ENCODE measurements at places on chromosomes 6 and 20.
A peak's percentile ranks its signal among the peaks of the same experiment; 100 is the strongest.

GRCh38 chr20:62235001-62235776, 3.1 kb upstream of the OSBPL2 start:
- no peak for DNase-seq

GRCh38 chr6:117205876-117206275, 59.5 kb upstream of the VGLL2 start:
- no peak for DNase-seq

GRCh38 chr6:122722746-122723145, 56.8 kb upstream of the FABP7 start:
- no peak for DNase-seq

- DNase-seq: no peak
These were observed 7.7 kb downstream of the CDC25B start for GRCh38 chr20:3803854-3804253.

- no peak for DNase-seq
These were observed 500.8 kb downstream of the PRKN start for GRCh38 chr6:162226803-162227202.

DNA sequence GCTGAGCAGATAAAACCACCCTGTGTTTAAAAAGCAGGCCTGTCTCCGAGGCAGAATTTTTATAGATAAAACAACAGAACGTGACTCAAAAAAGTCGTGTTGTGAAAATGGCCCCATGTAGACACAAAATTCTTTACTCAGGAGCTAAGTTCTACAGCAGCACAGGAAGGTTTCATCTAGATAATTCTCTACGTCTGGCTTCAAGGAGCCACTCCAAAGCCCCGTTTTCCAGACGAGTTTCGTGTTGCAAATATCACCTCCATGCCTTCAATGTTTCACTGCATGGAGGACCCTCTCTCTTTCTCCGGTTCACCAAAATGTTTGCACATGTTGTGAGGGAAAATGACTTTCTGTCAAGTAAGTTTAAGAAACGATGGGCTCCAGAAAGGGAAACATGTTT, 12.0 kb upstream of the BMP7 start:
- DNase-seq: no peak

GRCh38 chr6:20467437-20467836, 65.8 kb downstream of the E2F3 start:
- no peak for DNase-seq

GRCh38 chr6:164037171-164037870, 622.8 kb downstream of the QKI start:
- DNase-seq: no peak

- no peak for DNase-seq
These were observed 261.2 kb downstream of the DLL1 start for GRCh38 chr6:170029416-170030283.

- DNase-seq: no peak
These were observed 99.3 kb downstream of the RTN4IP1 start for GRCh38 chr6:106530026-106530425.

DNA sequence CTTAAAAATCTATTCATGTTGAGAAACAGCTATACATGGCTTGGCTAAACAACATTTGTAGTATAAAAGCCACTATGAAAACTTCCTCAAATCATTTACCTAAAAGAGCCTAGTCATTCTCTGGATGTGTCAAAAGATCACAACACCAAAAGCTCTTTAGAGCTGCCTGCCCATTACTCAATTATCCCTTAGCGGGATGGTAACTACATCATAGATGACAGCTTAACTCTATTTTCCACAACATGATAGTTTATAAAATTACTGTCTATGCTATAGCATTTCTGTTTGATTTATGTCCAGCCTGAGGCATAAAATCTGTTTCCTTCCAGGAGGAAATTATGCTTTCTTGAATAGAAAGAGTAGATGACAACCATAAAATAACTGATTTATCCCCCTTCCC, 777.6 kb upstream of the HS3ST5 start:
- DNase-seq: no peak

- peak; percentile 56 for DNase-seq
These were observed 48.4 kb downstream of the CPXM1 start for GRCh38 chr20:2751878-2752566.

DNA sequence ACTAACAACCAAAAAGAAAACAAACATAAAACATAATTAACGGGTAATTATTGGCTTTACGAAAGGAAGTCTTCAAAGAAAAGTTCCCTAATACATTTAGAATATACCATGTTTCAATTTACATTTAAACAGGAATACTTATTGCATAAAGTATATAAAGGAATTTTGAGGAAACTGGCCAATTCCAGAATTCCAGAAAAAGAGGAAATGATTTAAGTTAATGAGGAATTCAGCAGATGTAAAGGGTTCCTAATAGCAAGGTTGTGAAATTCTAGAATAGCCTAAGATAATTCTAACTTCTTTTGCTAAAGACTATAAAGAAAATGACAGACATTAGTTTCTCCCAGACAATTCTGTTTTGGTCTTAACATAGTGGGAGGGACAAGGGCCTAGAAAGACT, 35.0 kb downstream of the DTNBP1 start:
- no peak for DNase-seq

GRCh38 chr6:163175301-163175700, 239.2 kb upstream of the QKI start:
- DNase-seq: no peak

- DNase-seq: no peak
These were observed 46.0 kb upstream of the PROKR2 start for GRCh38 chr20:5362771-5363170.

GRCh38 chr6:82040405-82041221, 206.9 kb downstream of the IBTK start:
- DNase-seq: no peak

DNA sequence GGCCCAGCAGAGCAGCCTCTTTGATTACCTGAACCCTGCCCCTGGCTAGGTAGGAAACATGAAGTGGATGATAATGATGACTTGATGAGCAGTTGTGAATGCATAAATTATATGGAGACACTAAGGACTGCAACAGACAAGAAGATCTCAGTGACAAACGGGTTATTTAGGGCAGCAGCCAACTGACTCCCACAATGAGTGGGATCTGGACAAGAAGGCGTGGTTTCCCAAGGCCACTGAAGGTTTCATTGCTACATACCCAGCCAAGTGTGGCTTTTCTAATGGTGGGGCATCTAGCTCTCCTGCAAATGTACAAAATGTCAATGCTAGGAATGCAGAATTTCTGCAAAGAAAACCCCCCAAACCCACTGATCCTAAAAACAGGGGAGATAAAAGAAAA, 29.4 kb downstream of the RING1 start:
- DNase-seq: no peak

GRCh38 chr6:118921084-118921483, 13.9 kb downstream of the MCM9 start:
- DNase-seq: no peak

DNA sequence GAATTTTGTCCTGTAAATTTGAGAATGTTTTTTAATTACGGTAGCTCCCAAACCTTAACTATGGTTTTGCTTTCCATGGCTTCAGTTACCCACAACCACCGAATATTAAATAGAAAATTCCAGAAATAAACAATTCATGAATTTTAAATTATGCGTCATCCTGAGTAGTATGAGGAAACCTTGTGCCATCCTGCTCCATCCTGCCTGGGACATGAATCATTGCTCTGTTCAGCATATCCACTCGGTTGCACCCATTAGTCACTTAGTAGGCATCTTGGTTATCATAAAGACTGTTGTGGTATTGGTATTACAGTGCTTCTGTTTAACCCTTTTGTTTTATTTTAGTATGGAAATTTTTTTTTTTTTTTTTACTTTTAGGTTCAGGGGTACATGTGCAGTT, 39.7 kb downstream of the KCNS1 start:
- DNase-seq: no peak

DNA sequence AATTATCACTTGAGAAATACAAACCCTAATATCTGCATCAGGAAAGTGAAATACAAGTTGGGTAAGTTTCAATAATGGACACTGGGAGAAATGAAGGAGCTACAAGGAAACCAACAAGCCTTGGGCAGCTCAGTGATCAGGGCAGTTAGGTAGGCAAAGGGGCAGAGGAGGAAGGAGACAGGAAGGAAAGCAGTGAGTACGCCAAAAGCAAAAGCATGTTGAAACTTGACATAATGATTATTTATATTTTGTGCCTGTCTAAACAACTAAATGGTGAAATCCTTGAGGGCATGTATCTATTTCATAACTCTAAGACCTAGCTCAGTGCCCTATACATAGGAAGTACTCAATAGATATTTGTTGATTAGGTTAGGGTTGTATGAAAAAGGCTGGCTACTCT, 23.3 kb downstream of the PXT1 start:
- no peak for DNase-seq

GRCh38 chr6:13267142-13267651, 61.1 kb downstream of the TBC1D7 start:
- DNase-seq: no peak

- DNase-seq: no peak
These were observed 356.5 kb upstream of the CDH4 start for GRCh38 chr20:60895363-60896079.

GRCh38 chr6:15752820-15753219, 90.0 kb upstream of the DTNBP1 start:
- no peak for DNase-seq

DNA sequence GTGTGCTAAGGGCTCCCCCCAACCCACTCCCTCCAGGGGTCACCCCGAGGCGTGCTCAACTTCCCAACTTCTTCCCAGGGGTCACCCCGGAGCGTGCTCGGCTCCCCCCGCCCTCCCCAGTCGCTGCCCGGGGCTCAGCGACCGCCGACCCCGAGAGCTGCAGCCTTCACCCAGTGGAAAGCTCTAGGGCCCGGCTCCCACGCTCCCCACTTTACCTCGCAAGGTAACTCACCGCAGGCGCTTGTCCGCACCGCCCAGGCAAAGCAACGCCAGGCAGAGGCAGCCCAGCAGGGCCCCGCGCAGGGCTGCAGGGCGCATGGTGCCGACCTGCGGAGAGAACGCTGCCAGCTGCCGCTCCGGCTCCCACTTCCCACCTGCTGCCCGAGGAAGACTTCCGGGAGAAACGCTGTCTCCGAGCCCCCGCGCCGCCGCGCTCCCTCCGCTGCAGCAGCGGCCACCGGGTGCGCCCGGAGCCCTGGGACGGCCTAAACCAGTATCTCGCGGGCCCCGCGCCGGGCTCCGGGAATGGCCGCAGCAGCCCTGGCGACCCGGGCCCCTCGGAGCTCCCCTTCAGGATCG, 396 bp downstream of the RNASET2 start:
- DNase-seq: no peak

DNA sequence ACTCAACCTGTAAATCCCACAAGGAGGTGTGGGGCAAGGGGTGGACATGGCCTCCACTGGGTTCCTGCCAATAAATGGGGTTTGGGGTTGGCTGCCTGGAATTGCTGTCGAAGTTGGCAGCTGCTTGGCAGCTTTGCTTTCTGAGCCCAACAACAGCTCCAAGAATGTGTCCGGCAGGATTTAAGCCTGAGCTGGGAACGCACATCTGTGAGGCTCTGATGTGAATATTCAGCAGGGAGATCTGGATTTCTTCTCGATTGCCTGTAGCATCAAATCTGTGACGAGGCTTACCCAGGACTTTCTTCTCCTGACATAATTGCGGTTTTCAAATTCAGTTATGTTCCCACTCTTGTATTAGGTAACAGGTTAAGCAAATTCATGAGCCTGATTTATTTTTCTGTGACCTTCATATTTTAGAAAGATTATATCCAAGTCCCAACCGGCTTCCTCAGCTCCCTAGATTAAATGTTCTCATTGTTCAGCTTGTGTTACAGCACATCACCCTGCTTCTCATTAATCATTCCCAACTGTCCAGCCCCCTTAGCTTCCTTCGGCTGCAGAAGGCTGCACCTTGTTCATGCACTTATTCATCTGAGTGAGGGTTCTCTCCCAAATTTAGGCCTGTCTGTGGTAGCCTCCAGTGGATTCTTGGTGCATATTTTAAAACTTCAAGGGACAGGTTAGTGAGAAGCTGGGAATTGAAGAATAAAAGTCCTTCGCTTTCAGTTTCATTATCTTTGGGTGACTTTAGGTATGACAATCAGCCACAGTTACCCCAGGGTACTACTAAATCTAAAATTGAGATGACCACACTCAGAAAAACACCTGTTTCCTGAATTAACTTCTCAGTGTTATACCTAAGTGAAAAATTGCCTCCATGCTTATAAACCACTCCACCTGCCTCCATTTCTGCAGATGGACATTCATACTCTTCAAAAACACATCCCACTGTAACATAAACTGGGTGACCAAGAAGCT, 310.0 kb downstream of the ESR1 start:
- no peak for DNase-seq

DNA sequence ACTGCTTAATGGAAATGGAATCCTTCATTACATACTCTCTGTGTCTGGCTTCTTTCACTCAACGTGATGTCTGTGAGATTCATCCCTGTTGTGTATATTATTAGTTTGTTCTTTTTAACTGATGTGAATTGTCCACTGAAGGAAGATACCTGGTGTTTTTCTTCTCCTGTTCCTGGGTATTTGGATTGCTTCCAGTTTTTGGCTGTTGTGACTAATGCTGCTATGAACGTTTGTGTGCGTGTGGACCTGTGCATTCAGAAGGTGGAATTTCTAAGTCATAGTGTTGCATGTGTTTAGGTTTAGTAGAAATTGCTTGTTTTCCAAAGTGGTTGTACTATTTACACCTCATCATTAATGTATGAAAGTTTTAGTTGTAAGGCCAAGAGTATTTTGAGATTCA, 3.8 kb downstream of the TULP4 start:
- DNase-seq: no peak

DNA sequence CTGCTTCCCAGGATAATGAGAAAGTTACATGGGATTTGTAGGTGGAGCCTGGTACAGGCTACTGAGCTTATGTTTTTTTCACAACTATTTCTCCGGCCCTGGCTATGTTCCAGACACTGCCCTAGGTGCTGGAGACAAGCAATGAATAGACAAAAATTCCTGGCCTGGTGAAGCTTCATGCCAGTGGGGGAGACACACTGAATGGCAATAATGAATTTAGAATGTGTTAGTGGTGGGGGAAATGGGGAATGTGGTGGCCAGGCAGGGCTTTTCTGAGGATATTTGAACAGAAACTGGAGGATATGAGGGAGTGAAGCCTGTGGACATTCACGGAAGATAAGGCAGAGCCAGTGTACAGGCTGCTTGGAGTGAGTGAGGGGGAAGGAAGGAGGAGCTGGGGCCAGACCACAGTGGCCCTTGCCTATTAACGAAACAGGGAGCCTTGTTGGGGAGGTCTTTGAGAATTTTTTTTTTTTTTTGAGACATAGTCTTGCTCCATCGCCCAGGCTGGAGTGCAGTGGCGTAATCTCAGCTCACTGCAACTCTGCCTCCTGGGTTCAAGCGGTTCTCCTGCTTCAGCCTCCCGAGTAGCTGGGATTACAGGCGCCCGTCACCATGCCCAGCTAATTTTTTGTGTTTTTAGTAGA, 6.6 kb downstream of the FOXS1 start:
- DNase-seq: no peak

GRCh38 chr20:35303735-35304491, 11.7 kb upstream of the FAM83C start:
- peak; percentile 80 for DNase-seq

GRCh38 chr6:166655713-166656229, 28.7 kb upstream of the RPS6KA2 start:
- DNase-seq: no peak

DNA sequence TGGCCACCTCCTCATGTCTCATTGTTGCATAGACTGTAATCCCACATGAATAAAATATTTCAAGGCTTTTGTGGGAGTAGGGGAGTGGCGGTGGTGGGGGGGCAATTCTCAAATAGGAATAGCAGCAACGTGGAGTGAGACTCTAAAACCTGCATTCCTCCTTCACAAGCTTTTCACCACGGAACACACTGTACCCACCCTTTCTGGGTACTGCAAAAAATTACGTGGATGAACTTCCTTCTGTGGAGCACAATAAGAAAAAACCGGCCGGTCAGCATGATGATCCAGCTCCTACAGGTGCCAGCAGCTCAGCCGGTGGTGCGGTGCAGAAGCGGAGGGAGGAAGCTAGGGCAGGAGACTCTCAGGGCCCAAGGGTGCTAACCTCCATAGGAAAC, 930 bp upstream of the RRAGD start:
- no peak for DNase-seq
